NCI-H748 treated with DMSO at 0.1 percent for 48 hours (cell line): ENCODE measurements at places on chromosomes 6 and 20.

GRCh38 chr20:47438464-47439381, 63.0 kb upstream of the NCOA3 start:
- no peak for DNase-seq

- DNase-seq = no peak
These were observed 186.6 kb downstream of the SOX4 start for GRCh38 chr6:21780141-21780540.

GRCh38 chr6:151082079-151082478, 157.7 kb upstream of the AKAP12 start:
- no peak for DNase-seq

GRCh38 chr6:55998576-55998975, 123.2 kb upstream of the BMP5 start:
- DNase-seq = no peak

- DNase-seq = no peak
These were observed 3.0 kb upstream of the NNAT start for GRCh38 chr20:37518059-37518458.

GRCh38 chr6:76814496-76815458, 648.5 kb downstream of the HTR1B start:
- DNase-seq = no peak

DNA sequence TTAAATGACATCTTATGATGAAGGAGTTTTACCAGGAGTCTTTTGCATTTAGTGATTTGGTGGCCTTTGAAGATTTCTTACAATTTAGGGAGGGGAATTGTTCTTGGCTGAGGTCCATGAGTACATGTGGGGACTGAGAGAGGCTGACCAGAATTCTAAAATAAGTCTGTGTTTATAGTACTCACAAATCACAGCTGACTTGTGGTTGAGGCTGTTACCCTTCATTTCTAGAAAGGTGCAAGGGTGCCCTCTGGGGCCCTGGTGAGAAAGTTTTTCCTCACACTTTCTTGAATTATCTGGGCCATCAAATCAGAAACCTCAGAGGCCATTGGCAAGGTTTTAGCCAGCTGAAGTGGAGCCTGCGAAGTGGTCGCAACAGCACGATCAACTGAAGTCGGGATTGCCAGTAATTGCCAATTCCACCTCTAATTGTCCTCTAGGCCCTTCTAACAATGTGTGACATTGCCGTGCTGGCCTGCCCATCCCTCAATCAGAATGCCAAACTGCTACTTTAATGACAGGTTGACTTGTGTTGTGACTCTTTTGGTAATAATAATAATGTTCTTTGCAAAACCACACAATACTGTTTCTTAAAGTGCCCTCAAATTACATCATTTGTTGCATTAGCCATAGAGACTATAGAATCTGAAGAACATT, 221.6 kb downstream of the OGFRL1 start:
- no peak for DNase-seq

DNA sequence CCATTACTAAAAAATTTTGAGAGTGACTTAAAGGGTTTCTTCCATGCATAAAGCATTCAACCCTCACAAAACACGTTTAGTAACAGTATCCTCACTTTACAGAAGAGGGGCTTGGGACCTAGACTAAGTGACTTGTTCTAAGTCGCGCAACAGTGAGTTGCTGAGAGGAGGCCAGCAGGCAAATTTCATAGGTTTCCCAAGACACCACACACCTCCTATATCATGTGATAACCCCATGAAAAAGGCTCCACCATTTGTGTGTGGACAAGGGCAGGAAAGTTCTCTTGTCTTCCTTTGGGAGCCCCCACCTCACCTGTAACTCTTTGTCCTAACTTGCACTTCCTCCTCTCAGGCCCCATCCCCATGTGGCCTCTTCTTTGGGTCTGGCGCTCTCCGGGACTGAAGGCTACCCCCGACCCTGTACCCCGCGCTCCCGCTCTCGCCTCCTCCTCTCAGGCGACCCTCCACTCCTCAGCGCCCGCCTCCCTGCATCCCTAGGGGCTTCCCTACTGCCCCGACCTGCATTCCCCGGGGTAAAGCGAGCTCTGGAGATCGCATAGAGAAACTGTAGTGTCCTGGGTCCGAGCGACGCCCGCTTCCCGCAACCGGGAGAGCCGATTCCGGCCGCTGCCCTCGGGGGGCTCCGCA, 392 bp downstream of the PSMB8 start:
- DNase-seq = no peak

DNA sequence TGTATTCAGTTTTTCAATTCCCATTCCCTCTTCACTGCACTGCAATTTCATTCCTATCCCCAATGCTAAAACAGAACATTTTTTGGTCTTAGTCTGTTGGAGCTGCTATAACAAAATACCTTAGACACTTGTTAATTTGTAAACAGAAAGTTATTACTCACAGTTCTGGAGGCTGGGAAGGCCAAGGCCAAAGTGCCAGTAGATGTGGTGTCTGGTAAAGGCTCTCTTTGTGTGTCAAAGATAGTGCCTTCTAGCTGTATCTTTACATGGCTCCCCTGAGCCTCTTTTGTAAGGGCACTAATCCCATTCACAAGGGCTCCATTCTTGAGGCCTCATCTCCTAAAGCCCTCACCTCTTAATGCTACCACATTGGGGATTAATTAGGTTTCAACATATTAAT, 40.0 kb downstream of the PHIP start:
- no peak for DNase-seq

DNA sequence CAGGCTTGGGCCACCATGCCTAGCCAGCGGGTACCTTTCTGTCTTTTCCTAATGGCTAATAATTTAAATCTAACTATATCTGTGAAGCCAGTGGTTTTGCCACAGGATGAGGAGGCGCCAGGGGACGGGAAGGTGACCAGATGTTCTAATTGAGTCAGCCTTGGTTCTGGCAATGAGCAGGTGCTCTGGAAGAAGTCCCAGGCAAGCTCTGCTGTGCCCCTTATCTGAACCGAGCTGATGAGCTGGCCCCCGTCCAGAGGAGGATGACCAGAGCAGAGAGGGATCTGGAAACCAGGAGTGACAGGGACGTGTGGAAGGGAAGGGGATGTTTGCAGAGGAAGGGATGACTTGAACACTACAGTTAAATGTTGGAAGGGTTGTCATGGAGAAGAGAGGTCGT, 46.7 kb downstream of the SLC35D3 start:
- no peak for DNase-seq

DNA sequence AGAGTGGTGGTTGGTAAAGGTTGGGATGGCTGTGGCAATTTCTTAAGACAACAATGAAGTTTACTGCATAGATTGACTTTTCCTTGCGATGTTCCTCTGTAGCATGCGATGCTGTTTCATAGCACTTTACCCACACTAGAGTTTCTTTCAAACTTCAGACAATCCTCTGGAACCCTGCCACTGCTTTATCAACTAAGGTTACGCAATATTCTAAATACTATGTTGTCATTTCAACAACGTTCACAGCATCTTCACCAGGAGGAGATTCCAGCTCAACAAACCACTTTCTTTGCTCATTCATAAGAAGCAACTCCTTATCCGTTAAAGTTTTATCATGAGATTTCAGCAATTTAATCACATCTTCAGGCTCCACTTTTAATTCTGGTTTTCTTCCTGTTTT, 161.2 kb upstream of the NRSN1 start:
- no peak for DNase-seq

DNA sequence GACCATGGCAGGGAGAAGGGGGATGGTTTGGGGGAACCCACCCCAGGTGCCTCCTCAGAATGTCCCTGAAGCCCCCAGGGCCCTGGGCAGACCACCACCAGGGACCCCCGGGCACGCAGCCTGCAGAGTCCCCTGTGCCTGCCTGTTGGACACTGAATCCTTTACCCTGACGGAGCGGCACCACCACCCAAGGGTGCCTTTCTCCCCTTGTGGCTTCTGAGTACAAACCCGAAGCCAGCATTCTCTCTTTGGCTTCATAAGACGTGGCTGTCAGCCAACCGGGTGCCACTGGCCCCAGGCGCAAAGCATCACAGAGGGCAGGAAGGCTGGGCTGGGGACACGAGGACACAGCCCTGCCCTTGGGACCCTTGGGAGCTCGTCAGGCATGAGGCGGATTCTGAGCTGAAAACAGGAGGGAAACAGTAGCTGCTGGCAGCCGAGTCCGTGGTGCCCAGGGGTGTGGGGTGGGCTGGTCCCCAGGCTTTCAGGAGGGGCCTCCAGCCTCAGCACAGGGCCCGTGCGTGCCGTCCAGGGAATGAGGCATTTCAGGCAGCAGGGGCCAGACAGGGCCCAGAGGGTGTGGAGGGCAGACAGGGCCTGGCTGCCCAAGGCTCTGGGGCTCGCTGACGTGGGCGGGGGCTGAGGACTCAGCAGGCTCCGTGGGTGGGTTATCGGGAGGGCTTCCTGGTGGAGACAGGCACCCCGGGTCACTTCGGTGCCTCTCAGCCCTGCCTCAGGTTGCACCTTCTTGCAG, 3.5 kb downstream of the COL9A3 start:
- no peak for DNase-seq

DNA sequence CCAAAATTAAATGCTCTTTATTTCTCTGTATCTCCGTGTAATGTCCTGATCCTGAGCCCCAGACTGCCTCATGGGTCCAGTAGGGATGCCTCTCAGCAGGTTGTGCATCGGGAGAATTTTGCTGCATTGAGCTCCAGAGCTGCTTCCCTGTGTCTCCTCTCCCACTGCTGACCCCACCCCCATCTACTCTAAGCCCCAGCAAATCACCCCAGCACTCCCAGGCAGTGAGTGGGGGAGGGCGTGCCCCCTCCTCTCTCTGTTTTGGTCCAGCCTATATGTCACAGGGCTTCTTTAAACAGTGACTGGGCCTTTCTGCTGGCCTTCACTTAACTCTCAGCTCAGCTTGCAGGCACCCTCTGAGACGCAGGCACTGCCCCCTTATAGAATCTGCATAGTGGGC, 228.8 kb upstream of the QKI start:
- no peak for DNase-seq

DNA sequence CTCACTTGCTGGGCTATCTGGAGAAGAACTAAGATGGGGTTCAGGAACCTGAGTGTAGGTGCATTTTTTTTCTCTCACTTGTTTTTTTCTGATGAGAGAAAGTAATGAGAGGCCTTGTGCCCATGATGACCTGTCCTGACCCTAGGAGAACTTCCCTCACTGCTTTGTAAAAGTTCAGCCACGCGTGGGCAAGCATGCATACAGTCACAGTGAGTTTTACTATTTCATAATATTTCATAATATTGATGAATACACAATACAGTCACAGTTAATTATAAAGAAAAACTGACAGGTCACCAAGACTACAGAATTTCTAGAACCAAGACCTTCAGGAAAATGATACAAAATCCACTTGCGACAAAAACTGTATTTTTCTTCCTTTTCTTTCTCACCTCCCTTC, 111.8 kb downstream of the MAP7 start:
- no peak for DNase-seq

- DNase-seq = no peak
These were observed 2.7 kb upstream of the ESR1 start for GRCh38 chr6:151804585-151805285.

DNA sequence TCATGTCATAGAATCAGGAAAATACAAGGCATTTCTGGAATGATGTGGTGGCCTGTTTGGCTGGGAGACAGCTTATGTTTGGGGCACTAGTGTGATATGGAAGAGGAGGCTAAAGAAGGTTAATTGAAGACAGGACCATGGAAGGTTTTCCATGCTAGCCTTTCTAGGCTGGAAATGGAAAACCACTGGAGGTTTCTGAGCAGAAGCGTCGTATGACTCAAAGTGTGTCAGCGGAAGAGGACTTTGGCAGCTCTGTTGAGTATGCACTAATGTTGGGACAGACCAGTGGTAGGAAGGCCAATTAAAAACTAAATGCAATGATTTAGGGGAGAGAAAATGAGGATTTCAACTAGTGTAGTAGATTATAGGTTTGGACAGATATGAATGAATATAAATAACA, 413.1 kb downstream of the PLCB1 start:
- no peak for DNase-seq

- no peak for DNase-seq
These were observed 56.1 kb downstream of the ADAT2 start for GRCh38 chr6:143394389-143394788.

DNA sequence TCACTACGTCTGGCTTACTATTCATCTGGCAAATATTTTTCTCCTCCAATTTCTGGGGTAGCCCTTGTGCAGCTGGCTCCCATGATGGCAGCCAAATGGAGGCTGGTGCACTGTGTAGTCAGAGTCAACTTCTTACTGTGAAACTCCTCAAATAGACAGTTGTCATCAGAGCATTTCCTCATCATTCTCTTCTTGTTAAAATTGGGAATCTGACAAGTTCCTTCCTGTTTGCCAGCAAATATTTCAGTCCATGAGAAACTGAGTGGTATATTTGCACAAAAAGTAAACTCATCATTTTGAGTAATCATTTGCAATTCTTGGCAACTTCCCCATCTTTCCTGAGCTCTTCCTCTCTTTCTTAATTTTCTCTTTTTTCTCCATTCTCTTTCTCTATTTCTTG, 394.9 kb upstream of the RGS17 start:
- DNase-seq = no peak

- DNase-seq = no peak
These were observed 170.9 kb downstream of the KLHL32 start for GRCh38 chr6:97095311-97095850.

GRCh38 chr20:45359406-45360148, 3.4 kb upstream of the SYS1 start:
- no peak for DNase-seq

- no peak for DNase-seq
These were observed 105.6 kb downstream of the BTBD3 start for GRCh38 chr20:12023194-12023795.
